ENCODE measurements at places on chromosomes 6 and 20.

DNA sequence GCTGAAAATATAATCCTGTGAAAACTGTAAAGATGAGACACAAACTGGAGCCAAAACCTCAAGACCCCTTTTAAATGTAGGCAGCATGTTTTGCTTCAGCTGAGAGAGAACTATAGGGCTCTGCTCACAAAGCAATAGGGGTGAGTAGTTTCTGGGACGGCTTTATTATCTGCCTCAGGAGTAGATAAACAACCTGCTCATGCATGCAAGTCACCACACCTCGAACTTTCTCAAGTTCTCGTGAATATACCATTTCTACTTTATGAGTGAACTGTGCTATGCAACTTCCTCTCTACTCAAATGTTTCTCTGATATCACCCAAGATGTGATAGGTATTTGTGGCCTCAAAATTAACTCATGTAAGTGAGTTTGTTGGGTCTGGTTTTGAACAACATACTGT, 7.5 kb upstream of the OOEP start:
- DNase-seq, result no peak

- no peak for DNase-seq
These were observed 76.2 kb downstream of the MAFB start for GRCh38 chr20:40612837-40613236.

DNA sequence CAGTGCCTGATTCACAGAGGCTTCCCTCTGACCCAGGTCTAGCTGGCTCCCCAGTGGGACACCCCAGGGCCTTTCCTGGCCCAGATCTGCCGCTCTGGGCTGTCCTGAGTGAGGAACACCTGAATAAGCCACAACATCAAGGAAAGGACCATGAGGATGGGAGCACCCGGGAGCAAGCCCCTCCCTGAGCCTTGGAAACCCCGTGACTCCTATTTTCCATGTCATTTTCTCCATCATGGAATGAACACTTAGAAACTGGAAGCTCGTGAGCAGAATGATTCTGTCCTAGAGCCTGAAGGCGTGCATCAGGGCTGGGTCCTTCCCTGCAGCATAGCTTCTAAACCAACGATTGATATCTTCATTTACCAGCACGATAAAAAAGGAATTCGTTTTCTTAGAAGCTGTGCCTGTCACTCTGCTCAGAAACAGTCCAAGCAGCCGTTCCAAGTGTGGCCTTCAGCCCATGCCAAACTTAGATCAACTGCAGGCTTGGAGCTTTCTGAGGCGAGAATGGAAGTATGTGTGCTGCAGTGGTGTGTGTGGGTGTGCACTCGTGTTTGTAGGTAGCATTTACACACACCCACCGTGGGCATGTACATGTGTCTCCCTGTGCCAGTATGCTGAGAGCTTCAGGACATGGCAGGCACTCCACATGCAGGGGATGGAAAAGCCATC, 83.2 kb upstream of the FOXC1 start:
- no peak for DNase-seq

DNA sequence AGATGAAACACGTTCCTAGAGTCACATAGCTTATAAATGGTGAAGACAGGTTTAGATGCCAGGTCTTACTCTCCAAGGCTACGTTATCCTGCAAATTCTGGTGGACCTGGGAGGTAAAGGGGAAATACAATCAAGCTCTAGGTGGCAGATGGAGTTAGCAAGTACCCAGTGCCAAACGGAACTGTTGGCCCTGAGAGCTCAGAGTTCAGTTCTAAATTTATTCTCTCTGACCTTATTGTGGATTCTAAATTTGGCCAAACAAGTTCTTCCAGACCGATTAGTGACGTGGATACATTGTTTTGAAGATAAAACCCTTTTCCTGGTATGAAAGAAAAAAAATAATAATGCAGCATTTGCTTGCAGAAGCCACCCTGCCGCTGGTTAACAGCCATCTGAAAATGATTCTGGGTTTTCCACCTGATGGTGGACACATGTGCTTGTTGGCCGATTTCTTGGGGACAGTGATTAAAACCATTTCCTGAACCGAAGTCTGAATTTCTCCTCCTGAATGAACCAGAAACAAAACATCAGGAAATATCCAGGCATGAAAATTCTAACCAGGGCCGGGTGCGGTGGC, 32.5 kb downstream of the RIPOR3 start:
- no peak for DNase-seq

GRCh38 chr6:85421181-85421580, 28.7 kb upstream of the NT5E start:
- no peak for DNase-seq

DNA sequence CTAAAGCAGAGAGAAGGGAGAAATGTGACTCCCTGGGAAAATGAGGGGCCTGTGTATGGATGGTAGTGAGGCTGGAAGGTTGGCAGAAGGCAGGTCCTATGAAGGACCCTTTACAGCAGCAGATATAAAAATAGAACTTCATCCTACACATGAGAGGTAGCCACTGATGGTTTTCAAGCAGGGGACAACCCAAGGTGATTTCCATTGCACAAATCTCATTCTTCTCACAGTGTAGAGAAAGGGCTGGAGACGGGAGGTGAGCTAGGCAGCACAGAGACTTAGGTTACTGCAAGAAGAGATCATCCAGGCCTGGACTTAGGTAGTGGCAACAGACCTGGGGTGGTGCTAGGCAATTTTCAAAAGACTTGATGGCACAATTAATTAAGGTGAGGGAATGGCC, 30.7 kb downstream of the TRAM2 start:
- DNase-seq, result no peak

DNA sequence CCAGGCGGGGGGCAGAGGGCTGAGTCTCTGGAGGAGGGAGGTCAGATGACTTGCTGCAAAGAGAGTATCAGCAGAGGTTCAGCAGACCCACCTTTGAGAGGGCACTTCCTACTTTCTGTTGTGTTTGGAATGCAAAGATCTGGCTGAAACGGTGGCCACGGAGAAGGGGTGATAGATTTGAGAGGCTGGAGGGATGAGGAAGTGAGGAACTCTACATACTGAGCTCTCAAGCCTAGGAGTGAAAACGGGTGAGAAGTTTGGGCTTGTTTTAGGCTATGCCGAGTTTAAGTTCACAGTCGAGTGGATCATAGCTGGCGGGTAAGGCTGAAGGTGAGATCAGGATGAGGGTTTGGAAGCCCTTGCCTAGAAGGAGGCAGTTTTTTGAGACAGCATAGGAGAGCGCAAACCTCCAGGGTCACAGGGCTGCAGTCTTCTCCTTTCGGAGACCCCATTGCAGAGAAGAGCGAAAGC, 477 bp upstream of the ITPA start:
- DNase-seq, result no peak

- no peak for DNase-seq
These were observed 107.5 kb downstream of the SESN1 start for GRCh38 chr6:108987156-108987555.

DNA sequence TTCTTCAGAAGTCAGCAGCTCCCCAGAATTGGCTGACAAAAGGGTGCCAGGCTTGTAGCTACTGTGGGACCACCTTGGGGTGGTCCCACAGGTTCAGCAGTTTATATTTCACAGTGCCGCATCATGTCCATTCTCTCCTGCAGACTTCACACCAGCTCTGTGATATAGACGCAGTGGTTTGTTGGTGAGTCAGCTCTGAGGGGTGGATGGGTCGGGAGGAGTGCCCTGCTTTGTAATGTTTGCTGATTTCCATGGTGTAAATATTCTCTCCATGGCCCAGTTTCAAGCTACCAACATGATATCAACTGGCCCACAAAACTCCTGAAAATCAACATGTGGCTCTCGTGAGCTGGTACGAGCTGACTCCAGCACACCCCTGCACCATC, 78.2 kb downstream of the CDH22 start:
- no peak for DNase-seq

DNA sequence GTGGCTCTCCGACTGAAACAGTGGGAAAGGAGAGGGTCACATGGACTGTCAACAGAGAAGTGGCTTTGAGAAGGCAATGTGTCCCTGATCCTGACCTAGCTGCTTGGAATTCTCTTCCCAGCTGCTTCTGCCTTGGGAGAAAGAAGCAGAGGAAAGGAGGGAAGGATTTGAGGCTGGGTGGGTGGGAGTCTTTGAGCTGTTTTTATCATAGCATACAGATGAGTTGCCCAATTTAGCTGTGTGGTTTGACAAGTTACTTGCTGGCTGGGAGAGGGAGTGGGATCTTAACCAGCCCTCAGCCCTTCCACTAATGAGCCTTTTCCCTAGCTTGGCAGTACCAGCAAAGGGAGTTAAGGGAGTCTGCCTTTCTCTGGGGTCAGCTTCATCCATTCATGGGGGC, 51.1 kb upstream of the MYL9 start:
- no peak for DNase-seq

- DNase-seq, result no peak
These were observed 206.9 kb downstream of the IBTK start for GRCh38 chr6:82040405-82041221.

- no peak for DNase-seq
These were observed 288.5 kb downstream of the PRL start for GRCh38 chr6:22008248-22008836.

GRCh38 chr6:42453031-42453653, 1.4 kb upstream of the TRERF1 start:
- peak; percentile 57 for DNase-seq

DNA sequence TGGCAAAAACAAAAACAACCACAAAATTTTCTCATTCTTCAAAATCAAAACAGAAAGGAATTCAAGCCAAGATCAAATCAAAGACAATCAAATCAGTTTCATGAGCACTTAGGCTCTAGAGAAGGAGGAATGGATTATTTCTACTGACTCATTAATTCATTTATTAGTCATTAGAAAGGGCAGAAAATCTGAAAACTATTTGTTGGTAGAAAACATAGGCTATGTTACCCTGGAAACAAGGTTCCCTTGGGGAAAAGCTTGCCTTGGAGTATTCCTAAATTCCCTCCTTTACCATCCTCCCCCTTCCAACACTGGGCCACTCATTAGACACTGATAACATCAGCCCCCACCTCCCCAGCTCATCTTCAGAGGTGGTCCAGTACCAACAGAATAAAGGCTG, 17.5 kb downstream of the KIF16B start:
- no peak for DNase-seq

DNA sequence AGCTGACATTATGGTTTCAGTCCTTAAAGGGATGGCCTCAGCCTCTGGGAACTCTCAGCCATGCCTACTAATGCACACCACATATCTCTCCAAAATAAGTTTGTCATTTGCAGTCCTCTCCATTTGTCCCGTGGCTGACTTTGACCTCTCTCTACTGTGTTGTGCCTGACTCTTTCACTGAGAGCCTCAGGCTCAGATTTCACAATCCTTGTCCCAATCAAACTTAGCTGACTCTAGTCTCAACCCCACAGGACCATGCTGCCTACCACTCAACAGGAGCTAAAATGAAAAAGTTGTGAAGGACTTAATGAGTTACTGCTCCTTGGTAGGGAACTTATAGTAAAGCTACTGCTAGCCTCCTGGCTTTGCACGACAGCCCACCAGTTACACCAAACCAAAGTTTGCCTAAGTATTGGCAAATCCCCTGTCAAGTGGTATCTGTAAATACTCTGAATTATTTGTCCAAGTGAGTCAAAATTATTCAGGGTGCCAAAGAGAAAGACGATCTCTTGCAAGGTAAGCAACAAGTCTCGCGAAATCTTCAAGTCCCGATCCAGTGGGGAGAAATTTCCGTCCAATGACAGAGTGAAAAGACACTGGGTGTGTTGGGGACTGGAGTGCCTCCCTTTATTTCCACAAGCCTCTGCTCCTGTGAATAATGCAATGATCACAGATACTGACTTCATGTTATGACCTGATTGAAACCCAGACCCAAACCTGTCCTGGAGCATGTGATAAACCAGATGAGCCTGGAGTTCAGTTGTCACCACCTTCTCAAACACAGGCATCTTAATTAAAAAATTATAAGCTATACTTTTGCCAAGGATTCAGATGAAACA, 124.4 kb upstream of the FOXQ1 start:
- DNase-seq, result no peak

- no peak for DNase-seq
These were observed 164.8 kb upstream of the MAN1A1 start for GRCh38 chr6:119514345-119514744.

GRCh38 chr6:22783931-22784330, 214.6 kb downstream of the HDGFL1 start:
- DNase-seq, result no peak

DNA sequence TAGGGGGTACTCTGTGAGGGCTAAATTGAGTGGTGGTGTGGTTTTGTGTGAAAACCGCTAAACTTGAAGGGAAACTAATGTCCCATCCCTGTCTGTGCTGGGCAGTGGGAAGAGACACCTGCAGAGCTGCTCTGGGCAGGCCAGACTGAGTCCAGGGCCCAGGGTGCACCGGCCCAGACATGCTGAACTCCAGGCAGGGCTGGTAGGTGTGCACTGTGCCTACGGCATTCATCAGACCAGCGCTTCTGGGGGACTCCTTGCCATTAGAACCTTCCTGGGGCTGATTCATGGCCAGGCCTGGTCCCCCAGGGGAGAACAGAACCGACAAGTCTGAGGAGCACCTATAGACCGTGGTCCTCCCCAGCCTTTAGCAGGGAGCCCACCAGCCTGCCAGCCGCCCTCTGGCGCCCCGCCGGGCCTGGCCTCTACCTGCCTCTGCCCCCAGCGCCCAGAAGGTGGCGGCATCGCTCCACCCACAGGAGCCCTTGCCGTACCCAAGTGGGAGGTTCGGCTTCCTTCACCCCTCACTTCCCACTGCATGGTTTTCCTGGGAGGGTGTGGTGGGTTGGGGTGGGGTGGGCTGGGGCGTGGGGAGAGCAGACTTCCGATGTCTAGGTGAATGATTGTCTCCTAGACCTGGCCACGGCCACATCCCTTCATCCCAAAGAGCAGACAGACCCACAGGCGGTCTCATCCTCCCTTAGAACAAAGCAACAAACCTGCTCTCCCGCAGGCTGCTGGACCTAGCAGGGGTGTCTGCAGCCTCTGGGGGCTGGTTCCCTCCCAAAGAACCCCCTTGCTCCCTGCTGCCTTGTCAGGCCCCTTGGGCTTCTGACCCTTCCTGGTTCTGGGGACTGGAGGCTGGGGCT, 15.5 kb downstream of the CCDC167 start:
- DNase-seq, result peak; percentile 57

- DNase-seq, result no peak
These were observed 58.9 kb upstream of the KLHL31 start for GRCh38 chr6:53724501-53724900.

GRCh38 chr20:19449051-19449450, 236.6 kb downstream of the SLC24A3 start:
- no peak for DNase-seq

- DNase-seq, result no peak
These were observed 45.7 kb downstream of the OR2B2 start for GRCh38 chr6:27866357-27867050.

- no peak for DNase-seq
These were observed 4.5 kb downstream of the TP53INP2 start for GRCh38 chr20:34708621-34709043.

- DNase-seq, result no peak
These were observed 45.5 kb downstream of the IRF4 start for GRCh38 chr6:437037-437392.

DNA sequence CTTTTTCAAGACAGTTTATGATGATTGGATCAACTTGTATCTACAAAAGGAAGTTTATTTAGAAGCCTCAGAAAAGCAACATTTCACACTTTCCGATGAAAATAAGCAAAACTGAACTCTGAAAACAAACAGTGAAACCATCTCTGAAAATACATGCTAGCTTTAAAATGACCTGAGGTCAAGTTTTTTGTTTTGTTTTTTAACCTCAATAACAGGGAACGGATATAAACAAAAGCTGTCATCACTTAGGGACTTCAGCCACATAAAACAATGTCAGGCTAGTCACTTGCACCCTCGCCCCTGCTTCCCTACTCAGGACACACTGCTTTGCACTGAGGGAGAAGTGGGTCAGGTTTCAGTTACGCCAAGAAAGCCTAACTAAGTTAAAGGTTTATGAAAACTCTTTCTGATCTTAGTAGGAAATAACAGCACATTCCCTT, 11.6 kb downstream of the BACH2 start:
- DNase-seq, result no peak
